Amygdala (tissue), 56 donors: ENCODE measurements at places on chromosomes 3 and 15.

DNA sequence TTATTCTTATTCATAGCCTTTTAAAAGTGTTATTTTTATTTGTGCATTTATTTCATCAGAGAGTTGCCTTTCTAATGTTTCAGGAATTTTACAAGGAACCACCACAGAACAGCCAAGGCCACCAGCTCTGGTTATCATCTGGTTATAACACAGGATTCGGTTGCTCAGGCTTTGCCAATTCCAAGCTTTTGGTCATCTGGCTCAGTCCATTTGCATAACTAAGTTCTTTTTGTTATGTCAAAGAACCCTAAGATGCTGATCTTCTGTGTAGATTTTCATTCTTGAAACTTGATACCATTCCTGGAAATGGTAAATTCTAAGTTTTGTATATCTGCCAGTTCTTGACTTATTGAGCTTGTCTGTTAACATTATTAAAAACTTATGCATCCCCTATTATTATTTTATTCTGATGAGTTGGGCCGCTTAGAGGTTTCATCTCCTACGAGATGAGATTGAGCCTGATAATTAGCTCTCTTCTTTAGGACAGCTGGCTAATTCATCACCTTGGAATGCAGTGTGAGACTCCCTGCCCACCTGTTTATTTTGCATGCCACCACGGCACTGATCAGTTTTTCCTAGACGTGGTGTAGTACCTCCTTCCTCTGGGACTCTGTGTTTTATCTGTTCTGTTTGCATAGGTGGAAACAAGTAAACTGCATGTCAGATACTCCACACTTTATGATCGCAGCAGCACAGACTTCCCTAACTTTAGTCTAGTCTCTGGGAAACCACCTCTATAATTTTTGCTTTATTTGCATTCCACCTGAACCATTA, 264.8 kb downstream of the SLCO3A1 start:
- no peak for DNase-seq

DNA sequence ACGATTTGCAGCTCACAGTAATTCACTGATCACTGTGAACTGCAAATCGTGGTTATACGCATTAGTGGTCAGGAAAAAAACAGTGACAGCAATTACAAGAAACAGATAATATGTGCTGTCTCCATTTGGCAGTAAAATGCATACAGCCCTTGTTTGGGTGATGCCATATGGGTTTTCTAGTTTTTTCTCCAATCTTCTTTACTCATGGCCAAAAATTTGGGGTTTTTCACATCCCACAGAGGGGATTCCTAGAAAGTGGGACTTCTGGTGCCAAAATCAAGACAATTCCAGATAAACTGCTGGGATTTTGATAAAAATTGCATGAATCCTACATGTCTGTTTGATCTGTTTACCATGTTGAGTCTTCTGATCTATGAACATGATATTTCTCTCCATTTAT, 15.6 kb downstream of the NDN start:
- DNase-seq: no peak

GRCh38 chr15:88841236-88841635, 38.0 kb downstream of the ACAN start:
- no peak for DNase-seq

DNA sequence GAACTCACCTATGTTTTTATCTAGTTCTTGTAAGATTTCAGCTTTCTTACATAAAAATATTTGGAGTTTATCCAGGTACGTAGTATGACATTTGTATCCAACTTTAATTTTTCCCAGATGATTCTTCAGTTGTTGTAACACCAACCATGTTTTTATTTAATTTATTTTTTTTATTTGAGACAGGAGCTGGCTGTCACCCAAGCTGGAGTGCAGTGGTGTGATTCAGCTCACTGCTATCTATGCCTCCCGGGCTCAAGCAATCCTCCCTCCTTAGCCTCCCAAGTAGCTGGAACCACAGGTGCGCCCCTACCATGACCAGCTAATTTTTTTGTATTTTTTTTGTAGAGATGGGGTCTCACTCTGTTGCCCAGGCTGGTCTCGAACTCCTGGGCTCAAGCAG, 6.6 kb downstream of the XYLB start:
- no peak for DNase-seq

- DNase-seq: no peak
Observed at GRCh38 chr3:70546679-70547078, 234.2 kb upstream of the MDFIC2 start.

DNA sequence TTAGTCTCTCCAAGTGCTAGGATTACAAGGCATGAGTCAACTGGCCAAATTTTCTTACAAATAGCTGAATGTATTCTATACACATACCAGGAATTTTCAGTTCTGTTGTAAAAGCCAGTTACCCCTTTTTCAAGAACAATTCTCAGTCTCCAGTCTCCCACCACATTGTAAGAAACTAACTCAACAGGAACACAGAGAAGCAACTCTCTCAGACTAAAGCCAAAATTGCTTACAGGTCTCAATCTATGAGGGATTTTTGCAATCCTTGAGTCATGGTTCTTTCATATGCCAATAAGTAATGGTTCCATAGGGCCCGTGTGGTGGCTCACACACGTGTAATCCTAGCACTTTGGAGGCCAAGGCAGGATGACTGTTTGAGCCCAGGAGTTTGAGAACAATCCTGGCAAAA, 8.5 kb downstream of the IP6K2 start:
- DNase-seq: no peak

GRCh38 chr3:98801043-98801747, 38.1 kb downstream of the ST3GAL6 start:
- no peak for DNase-seq

DNA sequence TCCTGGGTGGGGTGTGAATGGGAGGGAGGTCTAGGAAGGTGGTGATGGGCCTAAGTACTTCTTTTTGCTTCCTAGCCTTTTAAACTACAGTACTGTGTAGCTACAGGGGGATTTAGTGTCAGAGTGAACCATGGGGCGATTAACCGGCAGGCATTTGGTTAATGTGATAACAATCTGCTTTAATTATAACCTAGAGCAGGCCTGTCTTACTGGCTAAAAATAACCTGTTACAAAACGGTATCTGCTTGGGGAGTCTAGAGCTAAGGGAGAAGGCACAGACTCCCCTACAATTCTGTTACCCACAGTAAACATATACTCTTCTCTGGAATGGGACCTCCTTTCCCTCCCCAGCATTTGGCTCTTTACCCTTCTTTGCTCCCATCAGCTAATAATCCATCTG, 85.4 kb downstream of the RBPMS2 start:
- DNase-seq: no peak

- DNase-seq: no peak
Observed at GRCh38 chr15:81865850-81866537, 179.8 kb downstream of the MEX3B start.

DNA sequence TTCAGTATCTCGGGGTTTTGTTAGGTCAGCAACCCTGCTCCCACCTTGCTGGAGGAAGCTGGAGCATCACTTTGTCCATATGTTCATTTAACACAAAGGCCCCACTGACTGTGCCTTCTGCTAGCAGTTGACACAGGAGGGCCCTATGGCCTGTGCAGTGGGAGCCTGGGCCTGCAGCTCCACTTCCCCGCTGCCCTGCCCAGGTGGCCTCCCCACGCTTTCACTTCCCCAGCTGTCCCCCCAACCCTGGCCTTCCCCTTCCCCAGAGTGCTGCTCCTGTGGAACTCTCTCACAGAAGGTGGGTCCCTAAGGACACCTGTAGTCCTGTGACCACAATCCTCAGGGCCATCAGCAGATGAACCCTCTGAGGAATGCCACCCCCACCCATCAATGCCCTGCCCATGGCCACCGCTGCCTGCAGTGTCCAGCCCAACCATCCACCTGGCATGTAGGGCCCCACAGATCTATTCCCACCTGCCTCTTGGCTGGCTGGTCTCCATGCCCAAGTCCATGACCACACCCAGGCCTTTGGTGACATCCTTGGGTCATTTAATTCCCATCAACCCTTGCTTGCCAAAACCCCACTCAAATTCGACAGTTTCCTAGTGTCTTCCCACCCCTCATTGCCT, 13.5 kb downstream of the TBC1D21 start:
- no peak for DNase-seq

DNA sequence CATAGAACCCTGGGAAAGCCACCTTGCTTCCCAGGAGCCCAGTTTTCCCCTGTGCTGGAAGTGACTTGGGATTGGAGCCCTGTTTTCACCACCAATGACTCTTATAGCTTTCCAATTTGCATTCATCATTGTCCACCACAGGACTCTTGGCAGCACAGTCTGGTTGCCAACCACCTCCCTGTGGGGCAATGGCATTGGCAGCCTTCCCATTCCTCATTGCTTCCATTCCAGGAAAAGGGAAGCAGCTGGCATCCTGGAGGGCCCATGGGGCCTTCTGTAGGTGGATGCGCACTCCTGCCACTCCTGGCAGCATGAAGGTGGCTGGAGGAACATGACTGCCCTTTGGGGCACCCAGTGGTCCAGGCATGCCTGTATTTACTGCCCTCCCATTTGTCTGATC, 57.7 kb downstream of the FEM1B start:
- DNase-seq: peak; percentile 7

DNA sequence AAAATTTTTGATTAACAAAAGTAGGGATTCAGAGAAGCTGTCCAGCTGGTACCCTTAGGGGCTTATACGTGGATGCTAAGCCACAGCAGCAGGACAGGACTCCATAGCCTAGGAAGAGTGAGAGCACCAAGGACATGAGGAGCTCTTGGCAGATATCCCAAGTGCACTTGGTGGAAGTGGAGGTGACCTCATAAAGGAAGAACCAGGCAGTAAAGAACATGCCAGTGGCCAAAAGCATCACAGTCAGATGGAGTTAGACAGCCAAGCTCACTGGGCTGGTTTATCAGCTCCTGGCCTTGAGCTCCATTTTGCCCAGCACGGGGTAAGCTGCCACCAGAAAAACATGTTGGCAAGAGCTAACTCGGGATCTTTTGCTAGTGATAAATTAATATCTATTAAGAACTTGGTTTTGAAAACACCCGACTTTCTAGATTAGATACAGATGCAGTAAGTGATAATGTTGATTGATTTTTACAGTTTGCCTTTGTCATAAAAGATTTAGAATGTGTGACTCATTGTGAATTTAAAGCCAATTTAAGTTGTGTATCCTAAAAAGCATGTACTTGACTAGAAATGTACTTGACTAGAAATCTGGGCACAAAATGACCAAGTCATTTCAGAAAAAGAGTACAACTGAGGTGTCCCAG, 108.0 kb downstream of the CMSS1 start:
- DNase-seq: no peak

DNA sequence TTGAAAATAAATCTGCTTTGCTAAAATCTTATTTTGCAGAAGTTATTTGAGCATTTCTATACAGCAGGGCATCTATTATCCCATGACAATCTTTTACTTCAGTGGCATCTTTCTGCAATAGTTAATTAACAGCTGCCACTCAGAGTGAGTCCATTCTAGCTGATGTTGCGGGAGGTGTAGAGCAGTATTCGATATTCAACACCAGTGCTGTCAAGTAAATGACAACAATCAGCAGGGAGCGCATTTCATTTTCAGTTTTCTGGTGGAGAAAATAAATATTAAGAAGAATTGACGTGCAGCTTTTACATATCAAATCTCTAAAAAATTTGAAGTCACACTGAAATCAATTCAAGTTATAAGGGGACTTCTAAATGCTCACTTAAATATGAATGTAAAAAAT, 286.2 kb downstream of the CTNNB1 start:
- no peak for DNase-seq

- DNase-seq: peak; percentile 90
Observed at GRCh38 chr15:40754883-40755811, at the start of gene RMDN3. Gene RMDN3, minus strand, starts transcription at chr15:40755254. Its CDS starts 471 bp downstream, at chr15:40754783.

- DNase-seq: no peak
Observed at GRCh38 chr3:49023775-49024174, 1.9 kb downstream of the NDUFAF3 start.

DNA sequence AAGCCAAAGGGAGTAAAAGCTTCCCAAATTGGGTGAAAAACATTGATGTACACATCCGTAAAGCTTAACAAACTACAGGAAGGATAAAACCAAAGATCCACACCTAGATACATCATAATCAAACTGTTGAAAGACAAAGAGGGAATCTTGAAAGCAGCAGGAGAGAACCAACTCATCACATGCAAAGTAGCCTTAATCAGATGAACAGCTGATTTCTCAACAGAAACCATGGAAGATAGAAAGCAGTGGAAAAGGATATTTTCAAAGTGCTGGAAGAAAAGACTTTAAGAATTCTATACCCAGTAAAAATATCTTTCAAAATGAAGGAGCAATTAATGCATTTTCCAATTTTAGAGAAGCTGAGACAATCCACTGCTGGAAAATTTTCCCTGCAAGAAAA, 36.8 kb downstream of the CHRNA7 start:
- no peak for DNase-seq

DNA sequence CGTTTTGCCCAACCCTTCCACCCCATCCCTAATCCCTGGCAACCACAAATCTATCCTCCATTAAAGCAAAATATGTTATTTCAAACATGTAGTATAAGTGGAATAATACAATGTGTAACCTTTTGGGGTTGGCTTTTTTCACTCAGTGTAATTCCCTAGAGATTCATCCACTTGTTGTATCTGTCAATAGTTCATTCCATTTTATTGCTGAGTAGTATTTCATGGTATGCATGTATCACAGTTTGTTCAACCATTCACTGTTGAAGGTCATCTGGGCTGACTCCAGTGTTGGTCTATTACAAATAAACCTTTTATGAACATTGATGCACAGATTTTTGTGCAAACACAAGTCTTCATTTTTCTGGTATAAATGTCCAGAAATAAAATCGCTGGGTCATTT, 38.8 kb downstream of the BSN start:
- no peak for DNase-seq
